ENCODE measurements at places on chromosomes 1 and 21.

GRCh38 chr1:66402194-66402593 is 131.8 kb upstream of the SGIP1 start:
- no peak for DNase-seq

GRCh38 chr21:31137960-31138359 is 99.7 kb upstream of the KRTAP19-8 start:
- no peak for DNase-seq

DNA sequence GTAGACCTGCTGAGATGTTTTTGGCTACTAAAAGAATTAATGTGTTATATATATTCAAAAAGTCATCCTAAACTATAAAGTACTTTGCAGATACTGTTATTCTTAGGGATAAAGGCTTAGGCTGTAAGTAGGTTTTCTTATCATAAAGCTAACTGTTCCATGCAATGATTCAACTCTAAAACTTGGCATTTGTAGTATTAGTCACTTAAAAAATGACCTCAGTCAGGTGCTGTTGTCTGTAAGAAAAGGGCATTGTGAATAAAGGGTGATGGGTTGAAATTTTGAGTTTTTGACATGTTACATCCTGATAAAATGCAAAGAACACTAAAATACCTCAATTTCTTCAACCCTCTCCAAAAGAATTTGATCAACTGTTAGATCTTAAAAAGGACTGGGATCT is 32.9 kb downstream of the ADCY10 start:
- no peak for DNase-seq

DNA sequence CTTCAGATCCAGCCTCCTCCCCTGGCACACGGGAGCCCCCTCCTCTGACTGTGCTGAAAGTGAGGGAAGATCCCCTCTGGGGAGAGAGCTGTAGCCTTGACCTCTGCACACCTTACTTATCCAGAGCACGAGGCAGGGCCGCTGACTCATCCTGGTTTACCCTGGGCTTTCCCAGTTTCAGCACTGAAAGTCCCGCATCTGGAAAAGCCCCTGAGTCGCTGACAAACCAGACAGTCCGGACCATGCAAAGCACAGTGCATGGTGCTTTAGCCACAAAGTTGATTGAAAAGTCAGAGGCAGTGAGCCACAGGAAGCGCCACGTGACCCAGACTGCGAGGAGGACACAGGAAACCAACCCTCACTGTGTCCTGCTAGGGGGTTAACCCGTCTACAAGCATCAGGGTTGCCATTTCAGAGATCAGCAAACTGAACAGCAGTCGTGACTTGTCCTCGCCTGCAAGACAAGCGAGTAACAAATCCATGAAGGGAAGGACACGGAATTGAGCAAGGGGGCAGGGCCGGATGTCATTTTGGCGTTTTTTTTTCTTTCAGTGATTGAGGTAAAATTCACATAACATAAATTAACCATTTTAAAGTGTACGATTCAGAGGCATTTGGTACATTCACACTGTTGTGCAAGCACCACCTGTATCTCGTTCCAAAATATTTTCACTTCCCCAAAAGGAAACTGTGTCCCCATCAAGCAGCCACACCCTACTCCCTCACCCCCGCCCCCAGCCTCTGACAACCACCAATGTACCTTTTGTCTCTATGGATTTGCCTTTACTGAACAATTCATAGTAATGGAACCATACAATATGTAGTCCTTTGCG is 19.9 kb upstream of the IFNGR2 start:
- peak; percentile 77 for DNase-seq

GRCh38 chr1:160621633-160622413 is 25.0 kb downstream of the SLAMF1 start:
- DNase-seq: no peak

DNA sequence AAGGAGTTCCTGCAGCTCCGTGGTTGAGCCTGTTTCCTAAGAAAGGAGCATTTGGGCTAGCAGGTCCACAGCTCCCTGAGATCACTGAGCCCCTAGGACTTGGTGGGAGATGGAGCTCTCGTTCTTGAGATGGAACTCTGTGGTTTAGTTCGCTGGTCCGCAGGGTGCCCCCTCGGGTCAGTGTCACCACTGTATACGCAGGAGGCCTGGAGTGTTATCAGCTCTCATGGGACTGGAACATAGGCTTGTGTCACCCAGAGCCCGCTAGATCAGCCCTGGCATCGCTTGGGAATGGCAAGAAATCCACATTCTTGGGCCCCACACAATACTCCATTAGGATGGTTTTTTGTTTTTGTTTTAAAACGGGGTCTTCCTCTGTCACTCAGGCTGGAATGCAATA is 3.6 kb downstream of the SNAP47 start:
- DNase-seq: no peak

DNA sequence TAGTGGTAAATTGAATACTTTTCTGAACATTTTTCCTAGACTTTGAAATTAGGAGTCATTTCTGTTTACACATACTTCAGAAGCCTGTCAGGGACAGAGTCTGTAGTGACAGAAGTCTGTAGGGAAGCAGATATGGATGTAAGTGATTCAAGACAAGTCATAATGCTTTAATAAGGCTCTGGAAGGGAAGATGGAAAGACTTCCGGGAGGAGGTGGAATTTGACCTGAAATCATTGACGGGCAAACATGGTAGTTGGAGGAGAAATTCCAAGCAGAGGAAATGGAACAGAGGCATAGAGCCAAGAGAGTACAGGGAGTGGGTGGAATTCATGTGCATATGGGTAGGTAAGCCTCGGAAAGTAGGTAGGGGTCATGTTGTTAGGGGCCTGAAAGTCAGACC is 22.5 kb downstream of the CAMTA1 start:
- DNase-seq: no peak

DNA sequence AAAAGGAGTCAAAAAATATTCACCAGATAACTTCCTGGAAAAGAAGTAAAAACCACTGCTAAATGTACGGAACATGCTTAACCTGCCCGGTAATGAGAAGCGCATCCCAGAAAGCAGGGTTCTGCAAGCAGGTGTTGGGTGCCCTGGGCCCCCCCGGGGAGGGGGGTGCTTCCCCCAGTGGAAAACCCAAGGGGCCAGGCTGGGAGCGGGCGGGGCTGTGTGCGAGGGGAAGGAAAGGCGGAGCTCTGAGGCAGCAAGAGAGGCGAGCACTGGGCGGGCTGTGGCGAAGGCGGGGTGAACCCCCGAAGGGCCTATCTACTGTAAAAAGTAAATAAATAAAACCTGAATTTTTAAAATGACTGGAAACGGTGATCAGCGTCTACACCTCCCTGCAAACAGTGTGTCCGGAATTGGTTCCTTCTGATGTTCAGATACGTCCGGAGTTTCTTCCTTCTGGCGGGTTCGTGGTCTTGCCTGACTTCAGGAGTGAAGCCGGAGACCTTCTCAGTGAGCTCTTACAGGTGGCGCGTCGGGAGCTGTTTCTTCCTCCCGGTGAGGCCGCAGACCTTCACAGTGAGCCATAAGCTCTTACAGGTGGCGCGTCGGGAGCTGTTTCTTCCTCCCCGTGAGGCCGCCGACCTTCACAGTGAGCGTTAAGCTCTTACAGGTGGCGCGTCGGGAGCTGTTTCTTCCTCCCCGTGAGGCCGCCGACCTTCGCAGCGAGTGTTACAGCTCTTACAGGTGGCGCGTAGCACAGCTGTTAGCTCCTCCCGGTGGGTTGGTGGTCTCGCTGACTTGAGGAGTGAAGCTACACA is 13.4 kb downstream of the FTCD start:
- DNase-seq: no peak

GRCh38 chr1:56849750-56850149 is 4.8 kb upstream of the C8A start:
- no peak for DNase-seq

GRCh38 chr21:34262469-34262845 is 101.3 kb upstream of the KCNE2 start:
- DNase-seq: no peak

DNA sequence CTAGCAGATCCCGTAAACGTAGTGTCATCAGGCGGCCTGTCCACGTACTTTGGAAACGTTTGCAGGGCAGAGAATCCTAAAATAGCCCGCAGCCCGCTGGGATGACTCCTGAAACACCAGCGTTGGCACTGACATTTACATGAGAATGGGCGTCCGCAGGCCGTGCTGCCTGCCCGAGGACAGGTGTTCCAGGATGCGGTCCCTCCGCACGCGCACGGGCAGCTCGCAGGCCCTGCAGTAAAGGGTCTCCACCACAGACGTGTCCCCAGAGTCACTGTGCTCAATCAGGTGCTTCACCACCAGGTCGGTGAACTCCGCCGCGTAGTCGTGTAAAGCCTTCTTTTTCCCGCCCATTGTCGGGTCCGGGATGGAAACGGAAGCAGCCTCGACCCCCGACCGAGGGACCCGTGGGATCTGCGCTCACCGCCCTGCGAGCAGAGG is 5.8 kb upstream of the CCDC27 start:
- DNase-seq: peak; percentile 31

- DNase-seq: no peak
These were observed 26.8 kb downstream of the EIF4G3 start for GRCh38 chr1:21149855-21150432.

DNA sequence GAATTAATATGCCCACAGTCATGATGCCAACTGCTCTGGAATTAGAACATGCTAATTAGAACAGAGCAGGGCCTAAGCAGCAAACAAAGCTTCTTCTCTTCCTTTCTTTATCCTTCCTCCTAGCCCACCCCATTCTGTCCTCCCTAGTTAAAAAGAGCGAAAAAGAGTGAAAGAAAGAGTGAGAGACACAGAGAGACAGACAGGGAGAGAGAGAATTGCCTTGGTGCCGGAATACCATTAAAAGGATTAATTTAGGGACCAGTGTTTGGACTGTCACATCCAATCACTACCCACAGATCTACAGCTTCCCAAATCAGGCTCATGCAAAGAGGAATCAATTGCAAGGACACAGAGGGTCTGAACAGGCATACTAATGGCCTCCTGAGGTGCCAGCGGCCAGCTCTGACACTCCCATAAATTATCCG is 7.0 kb downstream of the ERI3 start:
- DNase-seq: no peak

GRCh38 chr1:66852870-66853269 is 51.8 kb upstream of the INSL5 start:
- no peak for DNase-seq

DNA sequence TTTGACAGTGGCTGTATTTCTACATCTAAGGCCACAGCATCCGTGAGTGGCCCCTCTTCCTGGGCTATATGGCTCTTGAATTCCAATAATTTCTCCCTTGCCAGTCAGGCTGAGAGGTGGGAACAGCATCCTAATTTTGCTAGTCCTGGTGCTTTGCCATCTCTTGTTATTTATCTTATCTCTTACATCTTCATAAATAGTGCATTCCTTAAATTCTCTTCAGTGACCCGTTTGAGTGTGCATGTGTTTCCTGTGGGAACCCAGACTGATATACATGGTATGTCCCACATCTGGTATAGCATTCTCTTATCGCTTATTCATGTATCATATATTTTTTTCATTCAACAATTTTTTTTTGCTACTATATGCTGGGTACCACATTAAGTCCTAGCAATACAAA is 9.9 kb downstream of the S100A11 start:
- DNase-seq: no peak

- no peak for DNase-seq
These were observed 84.6 kb upstream of the NEK7 start for GRCh38 chr1:198072177-198072576.

DNA sequence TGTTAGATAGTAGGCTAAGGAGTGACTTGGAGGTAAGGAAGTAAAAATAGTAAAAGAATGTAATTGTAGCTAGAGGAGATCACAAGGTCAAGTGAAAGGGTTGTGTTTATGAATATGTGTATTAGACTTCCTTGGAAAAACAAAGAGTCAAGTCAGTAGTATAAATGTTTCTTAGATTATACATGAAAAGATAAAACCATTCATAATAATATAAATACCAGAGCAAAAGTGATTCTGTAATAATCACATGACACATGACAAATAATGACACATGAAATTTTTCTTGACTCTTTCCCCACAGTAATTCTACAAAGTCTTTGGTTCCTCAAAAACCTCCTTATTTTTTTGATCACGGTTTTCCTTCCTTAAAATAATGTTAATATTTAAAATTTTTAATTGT is 56.4 kb downstream of the IVNS1ABP start:
- no peak for DNase-seq

- DNase-seq: no peak
These were observed 126.7 kb downstream of the CDC42BPA start for GRCh38 chr1:227191607-227192006.

GRCh38 chr1:240136402-240136801 is 44.7 kb downstream of the FMN2 start:
- no peak for DNase-seq

DNA sequence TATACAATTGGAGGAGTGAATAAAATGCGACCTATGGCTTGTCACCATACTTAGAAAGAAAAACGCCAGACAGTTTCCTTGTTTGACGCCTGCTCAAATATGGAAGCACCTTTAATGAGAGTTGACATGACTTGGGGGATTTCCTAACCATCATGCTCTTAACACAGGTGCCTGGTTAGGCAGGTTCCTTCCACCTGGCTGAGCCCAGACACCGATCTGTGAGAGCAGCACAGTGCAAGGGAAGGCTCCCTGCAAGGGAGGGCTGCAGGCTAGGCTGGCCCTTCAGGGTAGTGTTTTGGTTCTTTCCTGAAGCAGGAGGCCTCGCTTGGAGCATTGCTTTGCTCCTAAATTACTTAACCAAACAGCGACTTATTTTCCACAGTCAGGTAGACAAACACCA is 24.6 kb upstream of the KLHDC8A start:
- no peak for DNase-seq

DNA sequence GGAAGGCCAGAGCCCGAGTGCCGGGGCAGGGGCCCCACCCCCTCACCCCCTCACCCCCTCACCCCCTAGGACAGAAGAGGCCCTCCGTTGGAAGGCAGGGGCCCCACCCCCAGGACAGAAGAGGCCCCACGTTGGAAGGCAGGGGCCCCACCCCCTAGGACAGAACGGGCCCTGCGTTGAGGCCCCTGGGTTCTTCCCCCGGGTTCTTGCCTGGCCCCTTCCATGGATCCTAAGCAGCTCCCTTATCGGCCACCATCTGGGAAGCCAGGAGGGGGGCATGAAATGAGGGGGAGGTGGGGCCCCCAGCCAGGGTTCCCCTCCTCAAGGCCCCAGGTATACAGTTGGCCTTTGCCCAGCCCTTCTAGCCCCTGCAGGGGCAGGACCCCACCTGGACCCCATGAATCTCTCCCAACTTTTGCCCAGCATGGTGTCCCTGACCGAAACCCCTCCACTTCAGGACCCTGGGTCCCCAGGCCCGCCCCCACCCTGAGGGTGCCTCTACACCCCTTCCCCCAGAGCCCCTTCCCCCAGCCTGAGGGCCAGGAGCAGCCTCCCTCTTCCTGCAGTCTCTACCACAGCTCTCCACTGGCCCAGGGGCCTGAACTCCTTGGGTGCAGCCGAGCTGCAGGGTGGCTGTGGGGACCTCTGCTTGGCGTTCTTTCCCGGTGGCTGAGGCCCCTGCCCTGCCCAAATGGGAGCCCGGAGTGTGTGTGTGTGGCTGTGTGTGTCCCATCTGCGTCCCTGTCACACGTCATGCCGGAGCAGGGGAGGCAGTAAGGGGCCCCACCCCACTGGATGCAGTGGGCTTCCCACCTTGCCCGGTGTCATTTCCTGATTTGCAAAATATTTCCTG is 4.3 kb upstream of the VWA1 start:
- no peak for DNase-seq

- DNase-seq: no peak
These were observed 5.2 kb downstream of the INKA2 start for GRCh38 chr1:111733992-111734341.

GRCh38 chr21:29506214-29506613 is 207.5 kb downstream of the BACH1 start:
- no peak for DNase-seq

GRCh38 chr1:180574031-180574713 is 15.4 kb downstream of the OVAAL start:
- DNase-seq: no peak

- peak; percentile 42 for DNase-seq
These were observed 30.5 kb downstream of the SLC30A1 start for GRCh38 chr1:211548321-211549091.

GRCh38 chr21:39675993-39676661 is 63.4 kb downstream of the B3GALT5 start:
- DNase-seq: no peak

All from activated T-cell treated with anti-CD3 and anti-CD28 coated beads, Interleukin-2, amount 50 U/mL, for 48 hours (primary cell).